ENCODE measurements at places on chromosomes 2 and 18.

DNA sequence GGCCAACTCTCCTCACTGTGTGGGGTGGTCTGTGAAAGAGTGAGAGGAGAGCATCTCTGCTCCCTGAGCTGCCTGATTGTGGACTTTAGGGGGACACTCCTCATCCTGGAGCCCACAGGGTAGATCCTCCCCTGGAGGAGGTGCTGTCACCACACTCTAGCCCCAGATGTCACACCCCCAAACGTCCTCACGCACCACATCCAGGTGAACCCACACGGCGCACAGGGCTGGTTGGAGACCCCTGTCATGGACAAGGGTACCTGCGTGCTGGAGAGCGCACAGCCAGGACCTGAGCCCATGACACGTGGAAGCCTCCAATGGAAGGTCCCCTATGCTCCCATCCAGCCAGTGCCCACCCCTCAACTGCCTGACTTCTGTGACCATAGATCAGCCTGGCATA lies 10.5 kb downstream of the AGXT start:
- no peak for DNase-seq

DNA sequence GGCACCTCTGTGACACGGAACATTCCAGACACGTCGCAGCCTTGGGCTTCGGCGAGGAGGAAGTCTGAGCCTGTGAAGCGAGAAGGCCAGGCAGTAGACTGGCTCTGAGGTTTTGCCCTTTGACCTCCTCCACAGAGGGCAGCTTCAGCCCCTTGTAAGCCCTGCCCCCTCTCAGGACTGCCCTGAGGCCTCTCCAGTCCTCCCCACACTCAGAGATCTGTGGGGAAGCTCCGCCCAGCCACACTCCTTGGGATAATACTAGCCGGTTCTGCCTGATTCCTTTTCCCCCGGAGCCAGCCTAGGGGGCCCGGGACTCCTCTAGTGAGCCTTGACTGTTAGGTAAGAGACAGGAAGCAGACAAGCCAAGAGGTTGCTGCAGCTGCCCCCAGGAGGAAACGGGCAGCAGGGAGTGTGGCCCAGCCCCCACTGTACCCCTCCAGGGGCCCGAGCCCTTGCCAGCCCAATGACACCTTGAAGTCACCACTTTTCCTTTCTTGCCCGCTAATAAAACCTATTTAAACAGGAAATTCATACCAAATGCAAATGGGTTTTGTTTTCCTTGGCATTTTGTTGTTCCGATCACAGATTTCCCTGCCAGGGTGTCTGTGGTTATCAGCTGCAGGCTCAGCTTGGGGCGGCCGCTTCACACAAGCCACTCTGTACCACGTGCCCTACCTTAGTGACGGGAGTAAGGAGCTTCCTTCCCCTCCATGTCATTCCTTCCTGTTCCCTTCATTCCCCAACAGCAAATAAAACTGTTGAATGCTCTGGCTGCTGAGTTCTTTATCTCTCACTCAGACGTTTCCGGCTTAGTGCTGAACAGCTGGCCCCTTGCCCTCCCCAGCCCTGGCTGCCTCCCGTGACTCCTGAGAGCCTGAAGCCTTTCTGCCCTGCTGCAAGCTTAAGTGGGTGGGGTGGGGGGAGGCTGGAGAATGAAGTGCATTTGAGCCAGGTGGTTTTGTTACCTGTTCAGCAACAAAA lies 124.7 kb downstream of the CABLES1 start:
- peak; percentile 21 for DNase-seq

- no peak for DNase-seq
Measured at GRCh38 chr18:36387310-36387709, 89.8 kb downstream of the FHOD3 start.

DNA sequence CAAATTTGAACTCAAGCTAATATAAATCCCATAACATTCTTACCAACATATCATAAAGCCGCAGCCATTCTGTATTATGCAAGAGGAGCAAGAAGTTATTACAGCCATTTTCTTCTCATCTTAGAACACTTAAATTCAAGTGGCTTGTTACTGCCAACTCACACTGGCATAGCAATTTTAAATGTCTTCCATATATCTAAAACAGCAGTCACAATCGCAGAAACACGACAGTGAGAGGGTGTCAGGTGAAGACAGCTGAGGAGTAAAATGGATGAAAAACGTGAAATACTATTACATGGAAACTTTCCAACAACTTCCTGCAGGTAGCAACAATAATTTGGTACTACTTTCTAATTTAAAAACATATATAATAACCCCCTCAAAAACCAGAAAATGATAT lies 17.9 kb downstream of the PPP3R1 start:
- DNase-seq = no peak

- DNase-seq = no peak
Measured at GRCh38 chr2:189579585-189580186, 900 bp downstream of the SLC40A1 start.

DNA sequence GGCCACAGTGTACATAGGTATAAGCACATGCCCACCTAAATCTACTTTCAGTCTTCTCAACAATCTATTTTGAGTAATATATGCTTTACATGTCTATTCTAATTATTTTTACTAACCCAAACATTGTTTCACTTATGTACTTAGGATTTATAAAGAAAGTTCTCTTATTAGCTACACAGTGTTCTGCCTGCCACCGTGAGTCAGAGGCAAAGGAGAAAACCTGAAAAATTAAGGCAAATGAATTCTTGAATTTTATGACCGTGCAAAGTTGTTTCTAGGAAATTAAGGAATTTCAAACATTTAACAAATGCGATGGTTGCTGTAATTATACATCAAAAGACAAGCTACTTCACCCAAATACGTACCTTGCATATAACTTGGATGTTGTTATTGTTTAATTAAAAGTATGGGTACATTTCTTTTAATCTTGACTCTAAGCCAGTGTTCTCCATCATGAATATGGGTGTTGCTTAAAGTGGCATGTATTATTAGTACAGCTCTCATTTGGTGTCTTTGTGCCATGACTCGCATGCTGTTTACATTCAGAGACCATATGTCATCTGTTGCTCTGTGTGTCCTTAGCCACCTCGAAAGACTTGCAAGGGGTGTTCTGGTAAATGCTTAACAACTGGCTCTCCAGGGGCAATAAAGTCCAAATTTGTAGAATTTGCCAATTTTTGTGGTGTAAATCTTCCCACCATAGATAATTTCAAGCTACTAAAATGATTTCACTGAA lies 154.3 kb upstream of the FN1 start:
- DNase-seq = no peak

- no peak for DNase-seq
Measured at GRCh38 chr18:58937071-58937886, 72.6 kb downstream of the ZNF532 start.

DNA sequence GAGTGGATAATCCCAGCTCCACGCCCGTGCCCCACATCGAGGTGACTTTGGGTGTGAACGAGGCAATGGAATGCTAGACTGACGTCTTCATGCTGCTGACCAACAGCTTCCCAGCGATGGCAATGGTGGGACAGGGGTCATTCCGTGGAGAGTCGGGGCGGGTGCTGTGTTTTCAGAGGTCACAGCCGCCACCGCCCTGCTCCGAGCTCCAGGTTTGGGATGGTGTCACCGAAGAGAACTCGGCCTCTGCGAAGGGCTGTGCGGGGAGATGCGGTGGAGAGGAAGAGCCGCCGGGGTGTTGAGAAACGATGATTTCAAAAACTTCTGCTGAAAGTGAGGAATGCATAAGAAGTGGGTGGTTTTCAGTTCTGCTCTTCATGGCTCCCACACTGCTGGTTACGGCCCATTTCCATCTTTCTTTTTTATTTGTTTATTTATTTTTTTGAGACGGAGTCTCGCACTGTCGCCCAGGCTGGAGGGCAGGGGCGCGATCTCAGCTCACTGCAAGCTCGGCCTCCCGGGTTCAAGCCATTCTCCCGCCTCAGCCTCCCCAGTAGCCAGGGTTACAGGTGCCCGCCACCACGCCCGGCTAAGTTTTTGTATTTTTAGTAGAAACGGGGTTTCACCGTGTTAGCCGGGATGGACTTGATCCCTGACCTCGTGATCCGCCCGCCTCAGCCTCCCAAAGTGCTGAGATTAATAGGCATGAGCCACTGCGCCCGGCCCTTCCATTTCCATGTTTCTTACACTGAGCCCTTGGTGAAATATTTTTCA lies 142.6 kb downstream of the RTP5 start:
- DNase-seq = no peak

- no peak for DNase-seq
Measured at GRCh38 chr2:238304116-238304515, 15.7 kb upstream of the PER2 start.

- no peak for DNase-seq
Measured at GRCh38 chr18:58756148-58756547, 84.9 kb downstream of the MALT1 start.

GRCh38 chr2:154507186-154507585 lies 191.3 kb upstream of the KCNJ3 start:
- no peak for DNase-seq

- DNase-seq = no peak
Measured at GRCh38 chr2:214742119-214742518, 67.4 kb downstream of the BARD1 start.

GRCh38 chr2:241947004-241947350 lies 77.4 kb downstream of the RTP5 start:
- no peak for DNase-seq

DNA sequence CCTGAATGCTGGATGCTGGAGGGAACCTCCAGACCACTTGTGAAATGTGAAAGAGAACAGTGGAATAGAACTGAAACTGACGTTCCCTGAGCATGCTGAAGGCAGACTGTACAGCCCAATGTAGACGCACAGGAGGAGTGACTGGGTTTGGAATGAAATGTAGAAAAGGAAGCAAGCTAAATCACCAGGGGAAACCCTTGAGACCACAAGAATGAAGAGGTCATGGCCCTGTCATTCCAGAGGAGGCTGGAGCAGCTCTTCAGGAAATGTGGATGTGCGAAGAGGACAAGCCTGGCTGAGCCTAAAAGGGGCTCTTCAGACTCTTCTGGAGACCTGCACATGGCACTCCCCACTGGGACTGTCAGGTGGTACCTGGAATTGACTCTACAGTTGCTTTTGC lies 118.5 kb upstream of the ALPP start:
- no peak for DNase-seq

- no peak for DNase-seq
Measured at GRCh38 chr2:41735476-41735875, 312.3 kb upstream of the PKDCC start.

DNA sequence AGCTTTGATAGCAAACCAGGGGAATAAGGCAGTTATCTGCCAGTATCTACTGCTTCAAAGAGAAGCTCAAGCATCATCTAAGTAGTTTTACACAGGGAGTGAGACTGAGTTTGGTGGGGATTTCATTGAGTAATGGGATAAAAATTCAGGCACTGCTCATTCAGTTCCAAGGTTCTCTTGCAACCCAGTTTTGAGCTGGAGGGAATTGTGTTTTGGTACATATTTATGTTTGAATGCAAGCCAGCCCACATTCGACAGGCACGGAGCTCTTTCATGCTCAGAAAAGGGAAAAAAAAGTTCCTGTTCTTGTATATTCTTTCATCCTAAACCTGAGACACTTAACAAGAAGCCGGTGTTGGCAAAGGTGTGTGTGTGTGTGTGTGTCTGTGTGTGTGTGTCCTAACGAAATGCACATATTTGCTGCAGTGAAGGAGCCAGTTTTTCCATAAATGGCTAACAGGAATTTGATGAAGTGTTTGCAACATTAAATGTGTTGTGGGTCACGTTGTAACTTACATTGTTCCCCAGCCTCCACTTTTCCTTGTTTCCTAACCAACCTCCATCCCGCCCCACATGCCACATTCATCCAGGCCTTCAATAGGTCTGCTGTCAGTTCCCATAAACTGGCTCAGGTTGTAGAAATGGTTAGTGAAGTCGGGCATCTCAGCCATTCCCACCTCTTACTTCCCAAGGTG lies 311.1 kb downstream of the TXNL1 start:
- no peak for DNase-seq

- no peak for DNase-seq
Measured at GRCh38 chr2:202632682-202633290, 2.0 kb upstream of the FAM117B start.

DNA sequence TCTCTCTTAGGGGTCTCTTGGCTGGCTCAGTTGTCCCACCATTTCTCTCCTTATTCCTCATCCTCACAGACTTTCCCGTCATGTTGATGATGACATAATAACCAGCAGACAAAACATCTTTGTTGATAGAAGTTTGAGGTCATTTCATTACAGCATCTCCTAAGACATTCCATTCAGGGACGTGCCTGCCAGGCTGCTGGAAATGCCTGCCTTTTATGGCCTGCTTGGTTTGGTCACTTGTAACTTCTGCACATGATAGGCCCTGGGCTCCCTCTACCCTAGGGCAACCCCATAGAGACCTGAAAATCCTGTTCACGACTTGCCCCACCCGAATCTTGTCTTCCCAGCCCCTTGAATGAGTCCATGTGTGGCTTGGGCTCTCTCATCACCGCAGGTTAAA lies 81.7 kb downstream of the SDC1 start:
- DNase-seq = no peak

DNA sequence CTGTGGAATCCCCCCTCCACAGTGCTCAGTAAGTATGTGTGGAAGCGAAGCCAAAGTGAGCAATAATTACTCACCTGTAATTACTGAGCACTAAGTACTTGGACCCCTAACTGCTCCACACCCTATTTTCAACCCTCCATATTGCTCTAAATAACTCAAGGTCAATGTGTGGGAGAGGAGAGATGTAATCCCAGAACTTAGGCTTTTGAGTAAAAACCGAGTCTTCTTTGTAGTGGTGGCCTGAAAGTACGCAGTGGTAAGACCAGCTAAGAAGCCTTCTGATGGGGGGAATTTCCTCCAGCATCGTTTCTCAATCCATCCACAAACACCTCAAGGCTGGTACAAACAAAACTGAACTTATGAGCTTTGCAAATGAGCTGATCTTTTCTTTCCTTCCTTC lies 551.6 kb downstream of the ZEB2 start:
- no peak for DNase-seq

GRCh38 chr2:196980473-196980872 lies 54.0 kb upstream of the PGAP1 start:
- DNase-seq = no peak

DNA sequence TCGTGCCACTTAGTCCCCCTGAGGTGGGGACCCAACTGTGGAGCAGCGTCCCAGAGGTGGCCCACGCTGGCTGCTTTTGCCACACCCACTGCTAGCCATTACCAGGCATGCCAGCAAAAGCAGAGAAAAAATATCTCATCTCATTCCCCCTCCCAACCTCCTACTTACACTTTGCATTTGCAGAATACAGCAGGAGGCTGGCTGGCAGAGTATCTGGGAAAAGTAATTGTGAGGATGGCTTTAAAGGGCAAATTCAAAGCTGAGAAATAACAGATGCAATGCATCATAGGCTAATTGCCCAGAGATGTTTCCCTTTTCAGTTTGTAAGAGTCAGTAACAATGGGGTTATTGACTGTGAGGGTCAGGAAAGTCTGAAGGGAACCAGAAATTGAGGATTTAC lies 438.1 kb upstream of the DSEL start:
- DNase-seq = no peak

GRCh38 chr18:39946623-39947061 lies 2008.4 kb upstream of the PIK3C3 start:
- DNase-seq = no peak

- no peak for DNase-seq
Measured at GRCh38 chr2:218566296-218566695, 1.9 kb downstream of the USP37 start.

- DNase-seq = no peak
Measured at GRCh38 chr2:82282111-82282882, 1977.7 kb upstream of the LRRTM1 start.

- DNase-seq = no peak
Measured at GRCh38 chr18:32298171-32298667, 108.4 kb downstream of the MEP1B start.

- no peak for DNase-seq
Measured at GRCh38 chr2:161115605-161116380, 44.4 kb upstream of the TANK start.

- DNase-seq = no peak
Measured at GRCh38 chr2:133817680-133818566, 249.7 kb upstream of the NCKAP5 start.

- no peak for DNase-seq
Measured at GRCh38 chr2:122315306-122315705, 559.9 kb downstream of the TSN start.

All from activated CD4-positive, alpha-beta T cell treated with anti-CD3 and anti-CD28 coated beads for 48 hours (primary cell).